ENCODE measurements at places on chromosomes 5 and 9.
A peak's percentile ranks its signal among the peaks of the same experiment; 100 is the strongest.

- no peak overlapping the region for H3K27ac ChIP-seq
- no peaks in the 10 kb centered on the region for H3K36me3 ChIP-seq
- no peak for DNase-seq
- no peaks in the 10 kb centered on the region for H3K27me3 ChIP-seq
These were observed 136.9 kb downstream of the PCSK5 start for GRCh38 chr9:76027416-76027815.

DNA sequence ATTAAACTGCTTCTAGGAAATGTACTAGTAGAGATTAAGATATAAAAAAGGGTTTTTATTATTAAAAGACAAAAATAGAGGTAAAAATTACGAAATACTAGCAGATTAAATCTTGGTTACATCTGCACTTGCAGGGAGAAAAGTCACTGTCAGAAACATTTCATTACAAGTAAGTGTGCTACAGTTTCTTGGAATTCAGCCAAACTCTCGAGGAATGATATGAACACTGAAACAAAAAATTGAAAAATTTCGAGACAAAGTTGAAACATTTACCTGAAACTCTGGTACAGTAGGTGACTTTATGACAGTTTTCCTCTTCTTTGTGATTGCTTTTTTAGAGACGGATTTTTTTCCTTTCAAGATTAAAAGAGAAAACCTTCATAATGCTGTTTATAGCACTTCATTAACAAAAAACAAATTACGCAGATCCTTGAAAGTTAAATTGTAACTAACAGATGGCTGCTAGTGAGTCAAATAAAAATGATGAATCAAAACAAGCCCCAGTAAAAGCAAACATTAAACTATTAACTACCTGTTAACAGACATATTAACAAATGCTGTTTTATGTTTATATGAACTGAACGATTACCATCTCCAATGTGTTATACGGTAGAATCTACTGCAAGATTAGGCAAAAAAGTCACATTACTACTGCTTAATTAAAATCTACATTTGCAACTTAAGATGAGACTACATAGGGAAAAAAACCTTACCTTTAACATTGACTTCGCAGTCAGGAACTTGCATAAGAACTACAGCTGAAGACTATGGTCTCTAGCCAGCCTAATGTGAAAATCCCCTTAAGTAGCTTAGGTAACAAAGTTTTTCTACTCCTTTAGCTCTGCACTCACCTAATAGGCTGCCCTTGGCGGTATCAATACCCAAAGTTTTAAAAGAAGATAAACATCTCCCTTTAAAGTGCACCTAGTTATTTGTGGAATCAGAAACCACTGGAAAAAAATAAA lies 61.4 kb downstream of the RANBP6 start:
- H3K27ac ChIP-seq: no peak overlapping the region
- H3K27me3 ChIP-seq: no peaks in the 10 kb centered on the region
- H3K4me3 ChIP-seq: no peak overlapping the region

GRCh38 chr5:35880156-35880555 lies 23.5 kb downstream of the IL7R start:
- no peak overlapping the region for H3K4me3 ChIP-seq
- H3K36me3 ChIP-seq: no peaks in the 10 kb centered on the region
- H3K27ac ChIP-seq: no peak overlapping the region
- peaks cover 12% of the 10 kb centered on the region for H3K4me1 ChIP-seq
- DNase-seq: no peak

DNA sequence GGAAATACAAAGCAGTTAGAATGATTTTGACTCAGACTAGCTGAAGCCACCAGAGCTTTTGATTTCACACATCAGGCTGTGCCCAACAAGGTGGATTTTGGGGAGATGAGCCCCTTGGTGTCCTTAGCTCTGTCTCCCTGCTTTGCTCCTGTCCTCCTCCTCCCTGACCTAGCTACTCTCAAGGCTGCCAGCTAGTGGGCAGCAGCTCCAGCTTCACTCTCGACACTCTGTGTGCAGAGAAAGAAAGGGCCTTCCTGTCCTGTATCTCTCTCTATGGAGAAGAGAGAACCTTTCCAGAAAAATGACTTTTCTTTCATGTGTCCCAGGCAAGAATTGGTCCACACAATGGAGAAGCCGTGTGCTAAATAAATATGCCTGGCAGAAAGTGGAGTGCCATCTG lies 446.2 kb downstream of the SEMA5A start:
- no peak overlapping the region for H3K27ac ChIP-seq
- no peak overlapping the region for H3K4me3 ChIP-seq
- no peaks in the 10 kb centered on the region for H3K36me3 ChIP-seq
- no peaks in the 10 kb centered on the region for H3K4me1 ChIP-seq

DNA sequence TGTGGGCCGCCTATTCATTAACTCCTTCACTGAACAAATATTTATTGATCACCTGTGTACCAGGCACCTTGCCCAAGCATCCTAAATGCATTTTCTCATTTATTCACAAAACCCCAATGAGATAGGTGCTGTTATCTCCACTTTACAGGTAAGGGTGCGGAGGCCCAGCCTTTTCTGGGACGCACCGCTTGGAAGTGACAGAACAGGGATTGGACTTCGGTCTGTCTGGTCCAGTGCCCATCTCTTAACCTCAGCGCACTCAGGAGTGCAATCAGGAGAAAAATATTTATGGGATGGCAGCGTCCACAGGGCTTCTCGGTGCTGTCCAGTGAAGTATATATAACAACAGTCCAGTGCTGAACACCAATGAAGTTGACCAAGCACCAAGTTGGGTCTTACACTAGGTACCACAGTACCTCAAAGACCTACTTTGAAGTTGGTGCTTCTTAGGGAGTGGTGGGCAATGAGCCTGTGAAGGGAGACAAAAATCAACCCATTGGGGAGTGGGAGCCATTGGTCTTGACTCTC lies 18.9 kb upstream of the GARNL3 start:
- peaks cover 11% of the 10 kb centered on the region for H3K4me1 ChIP-seq
- H3K4me3 ChIP-seq: peak overlapping the region; percentile 90
- H3K27me3 ChIP-seq: no peaks in the 10 kb centered on the region
- no peak overlapping the region for H3K27ac ChIP-seq
- no peak for DNase-seq

DNA sequence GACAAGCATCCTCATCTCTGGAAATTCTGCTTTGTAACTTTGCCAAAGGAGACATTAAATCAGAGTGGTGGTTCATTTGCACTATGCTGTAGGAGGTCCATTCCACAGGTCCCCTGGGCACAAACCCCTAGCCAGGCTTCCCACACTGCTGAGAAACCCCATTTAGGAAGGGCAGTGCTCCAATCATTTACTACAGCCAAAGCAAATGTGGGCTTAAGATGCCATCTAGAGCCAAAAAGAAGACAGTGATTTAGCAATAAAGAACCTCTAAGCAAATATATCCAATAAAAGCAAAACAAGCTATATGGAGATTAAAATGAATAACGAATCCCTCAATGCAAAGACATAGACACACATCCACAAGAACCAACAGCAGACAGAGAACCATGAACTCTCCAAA lies 129.0 kb upstream of the ALDH1B1 start:
- no peak overlapping the region for H3K27ac ChIP-seq
- H3K4me3 ChIP-seq: no peak overlapping the region
- H3K4me1 ChIP-seq: no peaks in the 10 kb centered on the region
- no peaks in the 10 kb centered on the region for H3K36me3 ChIP-seq

DNA sequence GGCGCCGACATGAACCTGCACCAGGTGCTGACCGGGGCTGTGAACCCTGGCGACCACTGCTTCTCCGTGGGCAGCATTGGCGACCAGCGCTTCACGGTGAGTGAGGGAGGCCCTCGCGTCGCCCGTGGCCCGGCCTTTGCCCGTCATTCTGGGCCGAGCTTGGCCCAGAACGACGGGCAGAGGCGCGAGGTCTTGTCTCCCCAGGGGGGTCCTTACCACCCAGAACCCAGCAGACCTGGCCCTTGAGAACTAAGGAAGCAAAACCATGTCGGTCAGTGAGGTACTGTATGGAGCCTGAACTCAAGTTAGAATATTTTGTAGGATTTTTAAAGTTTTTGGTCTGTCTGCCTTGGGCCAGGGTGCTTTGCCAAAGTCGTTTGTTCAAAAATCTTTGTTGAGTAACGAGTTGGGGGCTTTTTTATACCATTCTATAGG lies 691 bp downstream of the DMXL1 start:
- peak overlapping the region; percentile 99 for H3K4me3 ChIP-seq
- peaks cover 53% of the 10 kb centered on the region for H3K4me1 ChIP-seq
- peaks cover 10% of the 10 kb centered on the region for H3K36me3 ChIP-seq
- DNase-seq: no peak
- peaks cover 2% of the 10 kb centered on the region for H3K27me3 ChIP-seq
- H3K27ac ChIP-seq: peak overlapping the region; percentile 98

DNA sequence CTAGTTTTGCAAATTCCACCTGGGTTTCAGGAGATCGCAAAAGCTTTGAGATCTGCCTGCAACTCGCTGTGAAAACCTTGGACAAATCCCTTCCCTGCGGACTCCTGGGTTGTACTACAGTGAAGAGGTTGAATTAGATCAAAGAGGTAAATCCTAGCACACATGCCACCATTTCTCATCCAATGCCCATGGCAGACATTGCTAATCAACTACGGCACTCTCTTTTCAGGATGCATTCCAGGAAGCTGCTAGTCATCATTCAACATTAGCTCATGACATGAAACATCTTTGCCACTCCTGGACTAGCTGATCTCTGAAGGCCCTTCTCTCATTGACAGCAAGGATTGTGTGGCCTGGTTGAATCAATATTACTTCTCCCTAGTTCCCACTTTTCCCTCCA lies 46.1 kb downstream of the PCDH1 start:
- no peaks in the 10 kb centered on the region for H3K36me3 ChIP-seq
- peaks cover 30% of the 10 kb centered on the region for H3K27me3 ChIP-seq
- peaks cover 4% of the 10 kb centered on the region for H3K4me1 ChIP-seq

DNA sequence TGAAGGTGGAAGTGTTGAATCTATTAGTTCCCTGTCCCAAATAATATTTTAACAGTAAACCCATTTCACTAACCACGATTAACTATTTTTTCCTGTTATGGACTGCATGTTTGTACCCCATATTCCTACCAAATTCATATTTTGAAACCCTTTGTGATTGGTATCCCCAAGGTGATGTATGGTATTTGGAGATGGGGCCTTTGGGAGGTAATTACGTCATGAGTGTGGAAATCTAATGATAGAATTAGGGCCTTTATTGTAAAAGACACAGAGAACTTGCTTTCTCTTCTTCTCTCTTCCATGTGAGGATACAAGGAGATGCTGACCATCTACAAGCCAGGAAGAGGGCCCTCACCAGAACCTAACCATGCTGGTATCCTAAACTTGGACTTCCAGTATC lies 744.7 kb downstream of the DTWD2 start:
- H3K4me3 ChIP-seq: no peak overlapping the region
- no peaks in the 10 kb centered on the region for H3K27me3 ChIP-seq
- DNase-seq: no peak
- H3K27ac ChIP-seq: no peak overlapping the region
- H3K4me1 ChIP-seq: no peaks in the 10 kb centered on the region
- no peaks in the 10 kb centered on the region for H3K36me3 ChIP-seq

- peak; percentile 6 for DNase-seq
- no peaks in the 10 kb centered on the region for H3K36me3 ChIP-seq
- no peak overlapping the region for H3K27ac ChIP-seq
- H3K27me3 ChIP-seq: no peaks in the 10 kb centered on the region
- no peak overlapping the region for H3K4me3 ChIP-seq
These were observed 59.1 kb downstream of the BARX1 start for GRCh38 chr9:93896093-93896492.

DNA sequence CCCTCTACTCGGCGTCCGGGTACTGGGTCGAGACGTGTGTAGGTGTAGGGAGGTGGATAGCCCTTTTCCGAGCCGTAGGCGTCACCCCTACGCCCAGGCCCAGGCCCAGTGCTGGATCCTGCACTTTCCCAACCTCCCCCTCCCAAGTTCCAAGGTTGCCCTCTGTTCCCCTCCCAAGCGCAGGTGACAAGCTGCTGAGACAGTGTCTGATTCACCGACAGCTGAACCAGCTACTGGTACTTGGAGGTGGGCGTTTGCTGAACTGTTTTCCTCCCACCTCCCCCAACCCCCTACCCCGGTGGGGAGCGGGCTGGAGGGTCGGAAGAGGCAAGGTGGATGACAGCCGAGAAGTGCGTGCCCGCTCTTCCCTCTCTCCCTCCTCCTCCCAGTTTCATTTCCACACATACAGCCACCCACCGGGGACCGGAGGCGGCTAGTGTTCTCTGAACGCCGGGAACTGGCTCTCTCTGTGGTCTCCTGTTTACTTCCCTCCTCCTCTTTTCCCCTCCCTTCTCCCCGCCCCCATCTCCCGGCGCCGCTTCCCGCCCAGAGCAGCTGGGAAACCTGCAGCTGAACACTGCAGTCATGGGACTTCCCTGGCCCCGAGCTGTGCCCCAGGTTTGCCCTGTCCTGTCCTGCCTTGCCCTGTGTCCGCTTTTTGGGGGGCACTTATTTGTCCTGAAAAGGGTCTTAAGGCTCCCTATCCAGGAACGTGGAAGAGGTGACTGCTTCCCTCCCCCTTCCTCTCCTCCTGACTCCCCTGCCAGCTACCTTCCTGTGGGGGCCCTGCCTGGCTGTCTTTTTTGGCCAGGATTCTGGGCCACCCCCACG lies 6.2 kb upstream of the KLF9 start:
- DNase-seq: no peak
- H3K36me3 ChIP-seq: peaks cover 3% of the 10 kb centered on the region
- H3K4me1 ChIP-seq: peaks cover 32% of the 10 kb centered on the region
- no peaks in the 10 kb centered on the region for H3K27me3 ChIP-seq
- peak overlapping the region; percentile 98 for H3K27ac ChIP-seq

- no peaks in the 10 kb centered on the region for H3K36me3 ChIP-seq
- no peak overlapping the region for H3K27ac ChIP-seq
- H3K27me3 ChIP-seq: no peaks in the 10 kb centered on the region
- no peak overlapping the region for H3K4me3 ChIP-seq
These were observed 1452.2 kb upstream of the ACO1 start for GRCh38 chr9:30932226-30932625.

- H3K4me3 ChIP-seq: no peak overlapping the region
- H3K36me3 ChIP-seq: no peaks in the 10 kb centered on the region
- no peak for DNase-seq
- peaks cover 5% of the 10 kb centered on the region for H3K27me3 ChIP-seq
- no peak overlapping the region for H3K27ac ChIP-seq
These were observed 9.4 kb downstream of the OR2K2 start for GRCh38 chr9:111320631-111321030.

GRCh38 chr9:19471737-19472648 lies 63.2 kb downstream of the ACER2 start:
- H3K27me3 ChIP-seq: no peaks in the 10 kb centered on the region
- H3K27ac ChIP-seq: no peak overlapping the region
- no peaks in the 10 kb centered on the region for H3K36me3 ChIP-seq
- H3K4me3 ChIP-seq: peak overlapping the region; percentile 78
- DNase-seq: no peak

- H3K36me3 ChIP-seq: peaks cover 18% of the 10 kb centered on the region
- peaks cover 37% of the 10 kb centered on the region for H3K4me1 ChIP-seq
- DNase-seq: no peak
These were observed 721 bp downstream of the GIN1 start for GRCh38 chr5:103119070-103119764.

GRCh38 chr5:172494630-172495505 lies 40.5 kb upstream of the SH3PXD2B start:
- no peaks in the 10 kb centered on the region for H3K36me3 ChIP-seq
- no peaks in the 10 kb centered on the region for H3K4me1 ChIP-seq
- peaks cover 27% of the 10 kb centered on the region for H3K27me3 ChIP-seq
- no peak for DNase-seq
- H3K4me3 ChIP-seq: no peak overlapping the region
